ENCODE measurements at places on chromosomes 1 and 21.

GRCh38 chr1:27356619-27357280, 10.0 kb downstream of the MAP3K6 start:
- DNase-seq = no peak

DNA sequence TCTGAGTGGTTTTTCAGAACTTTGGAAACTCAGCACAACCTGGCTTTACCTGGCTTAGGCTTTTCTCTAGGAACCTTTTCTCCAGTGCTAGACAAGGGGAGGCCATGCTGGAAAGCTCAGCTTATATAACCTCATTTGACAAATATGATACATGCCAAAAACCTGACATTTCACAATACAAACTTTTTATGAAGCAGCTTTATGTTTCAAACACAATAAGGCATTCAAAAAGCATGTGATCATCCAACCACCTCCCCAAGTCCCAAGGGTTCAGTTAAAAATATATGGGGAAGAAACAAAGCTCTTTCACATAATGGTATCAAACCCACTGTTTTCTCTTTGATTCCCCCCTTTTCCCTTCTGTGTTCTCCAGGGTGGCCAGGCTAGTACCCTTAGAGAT, 63.7 kb downstream of the ZC3H11B start:
- DNase-seq = no peak

- DNase-seq = no peak
Observed at GRCh38 chr1:43554444-43554992, 23.8 kb downstream of the PTPRF start.

- DNase-seq = peak; percentile 79
Observed at GRCh38 chr1:67535474-67535873, 105.3 kb upstream of the SERBP1 start.

GRCh38 chr1:236809148-236809547, 14.1 kb downstream of the MTR start:
- DNase-seq = no peak

- no peak for DNase-seq
Observed at GRCh38 chr1:154972213-154972516, 1.6 kb upstream of the SHC1 start.

Data from SHP77 (cell line).